NCI-H460 (cell line): ENCODE measurements at places on chromosomes 6 and 20. TPM values are rescaled to one million over a fixed set of nuclear protein-coding genes. Genes with fewer than 3 reads are reported as not detected.

Gene CAP2
- total RNA-seq, result 6.7 and 7.6 TPM in 2 replicates

Gene PAK5
- not detected in 2 replicates for total RNA-seq

GRCh38 chr6:87122477-87122876, 27.6 kb upstream of the CGA start:
- DNase-seq, result no peak

DNA sequence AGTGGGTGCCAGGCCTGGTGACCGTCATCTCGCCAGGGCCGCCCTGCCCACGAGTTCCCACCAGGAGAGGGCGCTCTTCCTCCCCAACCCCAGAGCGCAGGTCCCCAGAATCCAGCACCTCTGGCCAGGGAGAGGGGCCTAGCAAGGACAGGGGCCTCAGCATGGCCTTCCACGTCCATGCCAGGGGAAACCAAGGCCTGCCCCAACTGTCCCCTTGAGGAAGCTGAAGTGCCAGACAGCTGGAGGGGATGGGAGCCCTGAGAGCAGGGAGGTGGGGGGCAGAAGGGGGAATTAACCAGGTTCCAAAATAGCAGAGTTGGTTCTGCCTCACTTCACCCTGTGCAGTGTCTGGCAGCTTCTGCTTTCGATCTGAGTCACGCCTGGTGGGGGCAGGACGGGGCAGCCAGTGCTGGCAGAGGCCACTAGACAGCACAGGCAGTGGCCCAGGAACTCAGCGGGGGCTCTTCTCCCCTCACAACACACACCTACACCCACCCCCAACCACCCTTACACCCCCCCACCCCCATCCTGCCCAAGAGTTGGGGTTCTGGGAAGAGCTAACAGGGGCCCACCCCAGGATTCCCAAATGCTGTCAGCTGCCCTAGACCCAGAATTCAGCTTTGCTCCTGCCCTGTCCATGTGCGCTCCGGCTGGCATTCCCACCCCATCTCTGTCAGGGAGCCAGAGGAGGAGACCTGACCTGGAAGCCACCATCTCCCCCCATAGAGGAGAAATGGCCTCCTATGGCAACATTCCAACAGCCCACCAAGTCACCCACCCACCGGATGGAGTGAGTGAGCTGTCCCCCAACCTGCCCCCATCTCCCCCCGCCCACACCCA, 29.2 kb downstream of the TFEB start:
- peak; percentile 49 for DNase-seq

DNA sequence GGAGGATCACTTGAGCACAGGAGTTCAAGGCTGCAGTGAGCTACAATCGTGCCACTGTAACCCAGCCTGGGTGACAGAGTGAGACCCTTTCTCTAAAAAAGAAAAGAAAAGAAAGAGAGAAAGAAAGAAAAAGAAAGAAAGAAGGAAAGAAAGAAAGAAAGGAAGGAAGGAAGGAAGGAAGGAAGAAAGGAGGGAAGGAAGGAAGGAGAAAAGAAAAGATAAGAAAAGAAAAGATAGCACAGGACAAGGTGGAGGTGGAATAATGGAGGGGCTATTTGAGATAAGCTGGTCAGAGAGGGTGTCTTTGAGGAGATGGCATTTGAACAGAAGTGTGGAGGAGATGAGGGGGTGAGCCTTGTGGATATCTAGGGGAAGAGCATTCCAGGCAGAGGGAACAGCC, 2.7 kb upstream of the PDRG1 start:
- DNase-seq, result no peak

DNA sequence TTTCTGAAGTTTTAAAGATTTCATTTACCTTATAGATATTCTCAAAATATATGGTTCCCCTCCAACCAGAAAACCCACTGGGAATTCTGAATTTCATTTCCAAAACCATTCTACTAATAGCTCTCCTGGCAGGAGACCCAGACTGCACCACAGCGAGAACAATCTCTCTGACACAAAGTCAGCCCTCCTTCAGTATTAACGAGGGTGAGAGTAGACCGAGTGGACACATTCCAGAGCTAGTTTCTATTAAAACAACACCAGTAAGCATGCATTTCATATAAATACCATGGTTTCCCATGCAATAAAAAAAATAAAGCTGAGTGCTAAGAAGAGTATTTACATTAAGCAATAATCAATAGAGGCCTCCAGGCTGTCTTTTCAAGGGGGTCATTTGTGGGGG, 899.6 kb upstream of the SLC35B3 start:
- DNase-seq, result no peak

- no peak for DNase-seq
These were observed 34.3 kb downstream of the CEP250 start for GRCh38 chr20:35489717-35490116.
